ENCODE measurements at places on chromosomes 2 and 18. TPM values are rescaled to one million over a fixed set of nuclear protein-coding genes. Genes with fewer than 3 reads are reported as not detected.

The ECEL1 gene
- not detected for total RNA-seq

The UGT1A1 gene
- not detected for total RNA-seq

The PDCD1 gene
- total RNA-seq: not detected

The SPATS2L gene
- 90.2 TPM for total RNA-seq

The PROKR1 gene
- not detected for total RNA-seq

The CAPN14 gene
- total RNA-seq: 0.32 TPM

The VWC2L gene
- total RNA-seq: not detected

The SLC30A3 gene
- not detected for total RNA-seq

The ERMN gene
- total RNA-seq: 0.73 TPM

The IHH gene
- 0.12 TPM for total RNA-seq

The SERPINB10 gene
- total RNA-seq: not detected

The OR6B2 gene
- not detected for total RNA-seq

The CD8B gene
- not detected for total RNA-seq

The MBD5 gene
- total RNA-seq: 29.1 TPM

The CCDC150 gene
- total RNA-seq: 4.5 TPM

The SLC23A3 gene
- total RNA-seq: 1.5 TPM

The MYCN gene
- not detected for total RNA-seq

The CYRIA gene
- 0.24 TPM for total RNA-seq

The SPP2 gene
- total RNA-seq: not detected

The SLC5A7 gene
- total RNA-seq: not detected

The GALNT3 gene
- 3.4 TPM for total RNA-seq

The CYBRD1 gene
- total RNA-seq: 465 TPM

The MROH2A gene
- not detected for total RNA-seq

The DSG4 gene
- not detected for total RNA-seq

The COBLL1 gene
- 17.1 TPM for total RNA-seq

The CGREF1 gene
- total RNA-seq: 1.5 TPM

The FAM237A gene
- total RNA-seq: not detected

The FMNL2 gene
- 30.1 TPM for total RNA-seq

Data from hair follicle dermal papilla cell (primary cell).